ENCODE measurements at places on chromosomes 3 and 15.

GRCh38 chr3:179840985-179841384 lies 188.1 kb downstream of the USP13 start:
- DNase-seq, result peak; percentile 67

DNA sequence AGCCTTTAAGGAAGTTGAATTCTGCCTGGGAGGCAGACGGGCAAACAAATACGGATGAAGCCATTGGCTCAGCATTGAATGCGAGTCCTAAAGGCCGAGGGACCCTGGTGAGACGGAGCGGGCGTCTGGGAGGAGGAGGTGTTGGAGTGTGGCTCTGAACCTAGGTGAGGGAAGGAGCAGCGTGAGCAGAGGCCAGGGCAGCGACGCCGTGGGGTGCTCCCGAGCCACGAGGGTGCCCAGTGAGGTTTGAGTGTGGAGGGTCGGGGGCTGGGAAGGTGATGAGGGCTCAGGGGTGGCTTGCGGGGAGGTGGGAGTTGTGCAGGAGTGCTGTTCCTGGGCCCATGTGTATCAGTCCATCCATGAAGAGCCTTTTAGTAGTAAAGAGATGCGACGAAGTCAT lies 17.0 kb downstream of the CORO2B start:
- DNase-seq, result no peak

DNA sequence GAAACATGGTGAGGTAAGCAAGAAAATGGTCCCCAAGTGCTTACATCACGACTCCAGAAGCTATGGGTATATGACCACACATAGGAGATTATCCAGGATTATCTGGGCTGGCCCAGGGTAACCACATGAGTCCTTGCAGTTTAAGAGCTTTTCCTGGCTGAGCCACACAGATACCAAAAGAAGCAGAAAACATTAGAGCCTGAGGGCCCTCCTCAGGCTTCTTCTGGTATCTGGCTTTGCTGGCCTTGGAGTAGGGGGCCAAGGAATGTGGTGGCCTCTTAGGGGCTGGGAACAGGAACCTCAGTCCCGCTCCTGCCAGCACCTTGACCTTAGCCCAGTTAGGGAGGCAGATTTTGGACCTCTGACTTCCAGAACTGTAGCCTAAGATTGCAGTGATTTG lies 259.1 kb downstream of the KCNMB2 start:
- DNase-seq, result no peak

GRCh38 chr15:56775641-56776040 lies 42.3 kb upstream of the ZNF280D start:
- no peak for DNase-seq

GRCh38 chr15:57033715-57034439 lies 115.4 kb downstream of the TCF12 start:
- no peak for DNase-seq

DNA sequence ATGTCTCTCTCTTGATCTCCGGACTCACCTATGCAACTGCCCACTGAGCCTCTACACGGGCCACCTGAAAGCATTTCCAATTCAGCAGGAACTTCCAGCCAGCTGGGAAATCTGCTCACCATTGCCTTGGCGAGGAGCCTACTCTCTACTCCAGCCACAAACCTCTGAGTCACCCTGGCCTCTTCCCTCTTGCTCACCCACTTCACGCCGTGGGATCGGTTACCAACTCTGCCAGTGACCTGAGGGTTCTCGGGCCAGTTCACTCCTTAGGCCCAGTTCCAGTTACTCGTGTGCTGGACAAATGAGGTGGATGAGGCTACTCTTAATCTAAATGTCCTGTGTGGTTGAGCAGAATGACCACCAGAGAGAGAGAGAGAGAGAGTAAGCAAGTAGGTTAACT lies 70.1 kb downstream of the CEMIP start:
- DNase-seq, result peak; percentile 89

DNA sequence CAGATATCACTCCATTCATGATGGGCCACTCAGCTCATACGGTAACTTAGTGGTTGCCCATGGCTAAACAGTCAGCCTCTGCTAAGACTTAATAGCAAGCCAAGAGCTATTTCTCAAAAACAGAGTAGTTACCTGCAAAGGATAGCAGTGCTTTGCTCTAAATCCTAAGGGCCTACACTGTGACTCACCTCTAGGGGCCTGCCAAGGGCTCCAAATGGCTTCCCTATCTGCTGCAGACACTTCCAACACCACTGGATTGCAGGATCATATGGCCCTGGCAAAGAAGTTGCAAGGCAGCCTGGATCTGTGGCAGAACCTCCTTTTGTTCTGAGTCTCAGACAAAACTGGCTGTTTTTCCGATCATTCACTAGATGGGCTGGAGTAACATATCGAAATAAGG lies 17.8 kb downstream of the CGGBP1 start:
- no peak for DNase-seq

DNA sequence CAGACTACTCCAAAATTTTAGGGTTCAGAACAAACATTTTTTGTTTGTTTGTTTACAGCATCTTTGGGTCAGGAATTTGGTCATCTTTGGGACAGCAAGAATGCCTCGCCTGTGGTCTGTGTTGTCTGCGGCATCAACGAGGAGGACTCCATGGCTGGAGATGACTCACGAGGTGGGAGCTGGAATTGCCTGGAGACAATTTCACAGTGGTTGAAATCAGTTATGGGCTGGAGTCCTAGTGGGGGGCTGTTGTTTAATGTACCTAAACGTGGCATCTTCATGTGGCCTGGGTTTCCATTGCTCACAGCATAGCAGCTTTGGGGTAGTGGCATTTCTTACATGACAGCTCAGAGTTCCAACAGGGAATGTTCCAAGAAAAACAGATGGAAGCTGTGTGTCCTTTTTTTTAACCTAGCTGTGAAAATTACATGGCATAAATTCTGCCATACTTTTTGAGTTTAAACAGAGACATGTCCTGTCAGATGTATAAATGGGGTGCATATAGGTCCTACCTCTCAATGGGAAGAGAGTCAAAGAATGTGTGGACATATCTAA lies 507.3 kb upstream of the CBLB start:
- DNase-seq, result peak; percentile 66

- DNase-seq, result no peak
Observed at GRCh38 chr3:133443649-133444422, 44.0 kb downstream of the BFSP2 start.

- DNase-seq, result peak; percentile 34
Observed at GRCh38 chr3:64150623-64151207, 74.6 kb downstream of the PRICKLE2 start.

GRCh38 chr15:71060983-71061382 lies 54.3 kb upstream of the THSD4 start:
- DNase-seq, result no peak

DNA sequence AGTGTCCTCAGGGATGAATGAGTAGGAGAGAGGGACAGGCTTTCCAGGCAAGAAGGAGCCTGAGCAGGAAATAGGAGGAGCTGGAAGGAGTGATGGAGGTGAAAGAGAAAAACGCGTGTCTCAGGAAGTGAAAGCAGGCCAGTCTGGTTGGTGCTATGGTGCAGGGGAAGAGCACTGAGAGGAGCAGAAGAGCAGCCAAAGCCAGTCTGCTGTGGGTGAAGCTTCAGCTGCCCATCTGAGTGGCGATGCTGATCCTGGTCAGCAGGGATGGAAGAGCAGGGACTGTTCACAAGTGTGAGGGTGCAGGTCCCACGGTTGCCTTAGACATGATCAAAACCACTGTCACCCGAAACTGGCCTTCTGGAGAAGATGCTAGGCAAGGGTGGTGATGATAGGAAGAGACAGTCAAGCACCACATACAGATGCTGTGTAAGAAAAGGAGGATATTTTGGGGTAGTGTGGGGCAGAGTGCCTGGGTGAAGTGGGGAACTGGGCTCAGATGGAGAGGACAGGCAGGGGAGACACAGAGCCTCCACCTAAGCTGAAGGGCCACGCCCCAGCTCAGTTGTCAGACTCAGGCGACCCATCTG lies 5.5 kb upstream of the KY start:
- no peak for DNase-seq

DNA sequence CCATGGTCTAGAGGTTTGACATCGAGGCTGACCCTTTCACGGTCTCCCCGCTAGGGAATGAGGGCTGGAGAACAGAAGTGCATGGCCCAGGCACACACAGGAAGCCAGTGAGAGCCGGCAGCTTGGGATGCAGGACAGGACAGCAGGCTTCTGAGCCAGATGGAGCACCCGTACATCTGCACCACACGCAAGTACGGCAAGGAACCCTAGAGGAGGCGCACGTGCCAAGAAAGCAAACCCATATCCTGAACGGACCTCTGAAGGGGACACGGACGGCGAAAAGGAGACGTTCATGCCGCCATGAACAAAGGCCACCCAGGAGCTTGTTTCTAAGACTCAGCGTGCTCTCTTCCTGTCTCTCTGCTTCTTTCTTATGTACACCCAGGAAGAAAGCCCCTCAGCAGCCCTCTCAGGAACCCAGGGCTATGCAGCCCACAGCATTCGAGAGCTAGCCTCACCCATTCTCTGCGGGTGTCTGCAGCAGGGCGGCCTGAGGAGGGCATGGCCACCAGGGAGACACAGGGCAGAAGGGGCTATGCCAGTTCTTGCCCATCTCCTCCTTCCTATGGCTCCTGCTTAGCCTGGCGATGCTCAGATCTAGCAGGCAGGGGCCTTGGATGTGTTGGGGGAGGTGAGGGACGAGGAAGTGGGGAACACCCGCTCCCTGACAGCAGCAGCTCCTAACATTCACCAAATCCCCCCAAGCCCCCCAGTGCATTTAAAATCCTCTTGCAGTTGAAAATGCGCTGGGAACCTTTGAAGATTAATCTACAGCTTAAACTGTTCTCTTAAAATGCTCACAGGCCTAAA lies 81.3 kb downstream of the PCSK6 start:
- DNase-seq, result no peak

- DNase-seq, result peak; percentile 86
Observed at GRCh38 chr3:56862352-56863062, 60.8 kb upstream of the ARHGEF3 start.

GRCh38 chr3:132187746-132188145 lies 129.5 kb upstream of the ACP3 start:
- no peak for DNase-seq

DNA sequence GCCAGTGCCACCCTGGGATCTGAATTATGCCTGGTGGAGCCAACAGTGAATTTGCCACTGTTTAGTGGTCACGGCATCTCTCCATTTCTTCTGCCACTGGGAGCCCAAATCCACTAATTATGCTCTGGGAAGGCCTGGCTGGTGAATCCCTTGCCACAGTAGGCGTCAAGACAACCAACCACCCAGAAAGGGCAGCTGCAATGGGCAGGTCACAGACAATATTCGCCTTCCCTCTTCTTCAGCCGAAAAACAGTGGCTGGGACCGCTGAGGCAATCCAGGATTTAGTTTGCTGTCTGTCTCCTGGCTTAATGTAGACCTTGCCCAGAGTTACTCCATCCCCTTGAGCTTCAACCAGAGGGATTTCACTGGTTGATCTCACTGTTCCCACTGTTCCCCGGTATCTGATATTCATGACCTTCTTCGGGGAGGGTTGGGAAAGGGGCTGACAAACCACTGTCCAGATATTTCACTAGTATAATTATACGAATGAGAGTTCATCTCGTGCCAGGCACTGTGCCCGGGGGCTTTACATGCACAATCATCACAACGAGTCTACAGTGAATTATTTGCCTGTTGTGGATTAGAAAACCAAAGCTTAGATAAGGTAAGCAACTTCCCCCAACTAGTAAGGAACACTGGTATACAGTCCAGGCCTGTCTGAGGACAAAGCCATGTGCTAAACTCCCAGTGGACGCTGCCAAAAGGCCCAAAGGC lies 49.9 kb upstream of the RAB6B start:
- no peak for DNase-seq

DNA sequence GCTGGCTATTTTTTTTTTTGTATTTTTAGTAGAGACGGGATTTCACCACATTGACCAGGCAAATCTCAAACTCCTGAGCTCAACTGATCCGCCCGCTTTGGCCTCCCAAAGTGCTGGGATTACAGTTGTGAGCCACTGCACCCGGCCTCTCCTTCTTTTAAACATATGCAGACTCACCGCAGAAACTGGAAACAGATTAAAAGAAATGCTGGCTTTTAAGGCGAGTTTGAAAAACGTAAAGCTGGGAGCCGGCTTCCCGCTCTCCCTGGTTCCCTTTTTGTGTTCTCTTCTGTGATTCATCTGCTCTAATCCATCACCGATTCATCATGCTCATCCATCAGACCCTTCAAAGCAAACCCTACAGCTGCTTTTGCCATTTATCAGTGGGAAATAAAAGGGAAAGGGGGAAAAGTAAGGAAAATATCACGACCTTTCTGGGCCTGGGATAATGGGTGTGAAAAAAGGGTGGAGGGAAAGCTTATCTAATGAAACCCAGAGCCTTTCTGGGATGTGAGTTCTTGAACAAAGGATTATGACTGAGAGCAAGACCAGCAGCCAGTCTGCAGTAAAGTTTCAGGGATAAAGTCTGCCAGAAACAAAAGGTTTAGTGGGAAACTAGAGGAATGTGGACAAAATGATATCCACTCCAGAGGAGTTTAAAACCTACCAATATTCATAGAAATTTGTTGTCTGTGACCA lies 92.3 kb upstream of the LRIG1 start:
- DNase-seq, result peak; percentile 40

DNA sequence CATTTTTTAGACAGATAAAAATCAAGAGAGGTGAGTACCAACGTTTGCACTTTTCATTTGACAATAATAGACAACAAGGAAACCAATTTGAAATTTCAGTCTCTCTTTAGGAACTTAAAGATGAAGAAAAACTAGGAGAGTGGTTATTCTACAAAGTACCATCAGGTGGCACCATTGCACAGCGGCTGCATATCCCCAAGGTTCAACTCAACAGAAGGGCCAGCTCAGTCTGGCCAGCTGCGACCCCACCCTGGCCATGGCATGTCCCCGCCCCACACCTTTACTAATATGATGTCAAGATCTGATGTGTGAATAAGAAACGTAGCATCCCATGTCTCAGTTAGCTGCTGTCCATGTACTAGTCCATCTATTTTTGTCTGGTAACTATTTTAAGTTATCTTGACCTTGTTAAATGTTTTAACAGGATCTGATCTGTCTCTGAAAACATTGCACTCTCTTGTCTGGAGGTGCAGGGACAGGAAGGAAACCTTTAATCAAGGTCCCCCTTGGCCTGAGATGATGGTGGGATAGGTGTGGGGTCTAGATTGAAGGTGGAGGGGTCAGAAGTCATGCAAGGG lies 35.5 kb upstream of the CGNL1 start:
- peak; percentile 44 for DNase-seq

DNA sequence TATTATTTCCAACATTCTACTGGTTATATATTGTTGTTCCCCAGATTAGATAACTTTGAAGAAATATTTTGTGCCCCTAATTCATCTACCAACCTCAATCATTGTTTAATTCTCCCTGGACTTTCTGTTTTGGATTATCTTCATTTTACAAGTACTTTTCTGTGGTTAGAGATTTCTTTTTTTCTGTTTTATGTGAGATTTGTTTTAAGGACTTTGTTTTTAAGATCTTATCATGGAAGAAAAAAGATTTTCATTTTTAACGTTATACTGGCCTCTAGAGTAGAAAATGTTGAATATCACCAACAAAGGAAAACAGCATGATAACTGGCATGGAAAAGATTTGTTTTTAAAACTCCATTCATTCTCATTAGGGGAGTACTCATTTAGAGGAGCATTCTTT lies 210.9 kb upstream of the KCNMB2 start:
- peak; percentile 47 for DNase-seq
